ENCODE measurements at places on chromosomes 3 and 15.

DNA sequence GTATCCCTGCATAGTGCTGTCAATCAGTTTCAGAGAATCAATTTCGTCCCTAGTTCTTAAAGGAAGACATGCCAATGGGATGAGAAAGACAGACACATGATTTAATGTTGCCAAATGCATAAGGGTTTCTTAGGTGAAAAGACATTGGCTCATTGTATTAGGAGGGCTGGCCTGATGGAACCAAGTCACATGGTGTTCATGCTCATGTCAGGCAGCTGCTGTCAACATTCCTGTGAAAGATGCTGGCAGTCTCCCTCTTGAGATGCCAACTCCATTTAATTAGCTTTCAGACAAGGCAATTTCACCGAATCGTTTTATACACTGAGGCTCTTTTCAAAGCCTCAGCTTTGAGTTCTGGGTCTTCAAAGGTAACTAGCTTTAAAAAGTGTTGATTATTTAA, 16.1 kb upstream of the IL1RAP start:
- DNase-seq = no peak

DNA sequence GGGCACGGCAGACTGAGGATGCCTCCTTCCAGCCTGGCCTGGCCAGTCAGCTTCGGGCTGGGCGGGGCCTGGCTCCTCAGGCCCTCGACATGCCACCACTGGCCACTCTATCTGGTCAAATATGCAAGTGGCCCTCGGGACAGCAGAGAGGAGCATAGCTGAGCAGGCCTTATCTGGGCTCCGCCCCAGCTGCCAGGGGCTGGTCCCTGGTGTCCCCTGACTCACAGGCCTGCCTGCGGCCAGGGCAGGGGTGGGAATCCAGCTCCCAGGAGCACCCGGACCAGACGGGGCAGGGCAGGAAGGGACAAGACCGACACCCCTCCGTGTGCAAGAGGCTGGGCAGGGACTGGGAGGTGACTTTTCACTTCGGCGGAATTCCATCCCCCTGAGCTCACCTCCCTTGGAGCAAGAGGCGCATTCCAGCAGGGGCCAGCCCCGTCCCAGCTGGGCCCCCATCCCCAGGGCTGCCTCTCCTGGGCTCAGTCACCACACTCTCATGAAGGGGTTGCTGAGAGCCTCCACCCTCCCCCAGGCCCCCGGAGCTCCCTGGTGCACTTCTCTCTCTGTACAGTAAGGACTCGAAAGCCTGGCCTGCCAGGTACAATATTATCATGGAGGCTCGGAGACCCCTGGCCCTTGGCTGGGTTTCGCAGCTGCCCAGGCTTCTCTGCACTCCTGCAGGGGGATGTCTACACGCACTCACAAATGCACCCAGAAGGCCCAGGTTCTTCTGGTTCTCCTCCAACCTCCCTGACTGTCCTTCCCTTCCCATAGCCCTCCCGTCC, 29.5 kb downstream of the WNT7A start:
- DNase-seq = no peak

DNA sequence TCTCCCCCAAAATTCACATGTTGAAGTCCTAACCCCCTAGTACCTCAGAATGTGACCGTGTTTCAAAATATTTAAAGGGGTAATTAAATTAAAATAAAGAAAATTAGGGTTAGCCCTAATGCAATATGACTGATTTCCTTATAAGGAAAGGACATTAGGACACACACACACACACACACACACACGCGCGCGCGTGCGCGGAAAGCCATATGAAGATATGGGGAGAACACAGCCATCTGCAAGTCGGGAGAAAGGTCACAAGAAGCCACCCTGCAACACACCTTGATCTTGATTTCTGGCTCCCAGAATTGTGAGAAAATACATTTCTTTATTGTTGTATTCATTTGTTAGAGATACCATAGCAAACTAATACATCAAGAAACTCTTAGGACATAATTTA, 54.6 kb upstream of the STXBP5L start:
- DNase-seq = no peak

DNA sequence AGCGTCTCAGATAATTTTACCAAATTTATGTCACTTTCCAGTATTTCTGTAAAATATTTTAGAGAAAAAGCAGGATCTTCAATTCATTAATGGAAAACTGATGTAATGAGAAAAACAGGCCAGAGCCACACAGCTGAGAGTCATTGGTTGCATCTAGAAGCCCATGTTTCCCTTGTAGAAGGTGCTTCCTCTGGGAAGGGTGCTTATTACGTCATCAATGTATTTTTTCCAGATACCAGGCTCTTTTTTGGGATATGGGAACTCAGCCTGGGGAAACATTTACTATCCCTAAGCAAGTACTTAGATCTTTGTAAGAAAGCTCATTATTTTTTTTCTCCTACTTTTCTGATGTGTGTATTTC, 89.1 kb upstream of the PHLDB2 start:
- DNase-seq = no peak

DNA sequence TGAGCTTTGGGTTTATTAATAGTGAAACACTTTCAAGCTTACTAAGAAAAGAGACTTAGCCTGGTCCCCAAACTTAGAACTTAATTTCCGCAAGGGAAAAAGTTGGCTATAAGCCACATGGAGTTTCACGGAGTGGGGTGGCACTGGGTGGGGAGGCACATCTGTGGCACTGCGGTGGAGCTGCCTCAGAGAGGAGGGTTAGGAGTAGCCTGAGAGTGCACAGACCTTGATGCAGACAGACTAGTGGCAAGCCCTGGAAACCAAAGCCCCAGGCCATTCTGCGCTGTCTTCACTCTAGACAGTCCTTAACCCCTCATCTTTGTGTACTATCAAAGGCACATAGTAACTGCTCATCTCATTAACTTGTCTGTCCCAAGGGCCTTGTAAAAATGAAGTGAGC, 22.0 kb downstream of the CXCR6 start:
- DNase-seq = no peak

- no peak for DNase-seq
Observed at GRCh38 chr3:126339466-126339865, 17.7 kb downstream of the KLF15 start.

GRCh38 chr15:23422099-23422945, 24.7 kb downstream of the GOLGA6L2 start:
- DNase-seq = no peak

GRCh38 chr15:90401495-90401894, 13.5 kb downstream of the IQGAP1 start:
- DNase-seq = no peak

- peak; percentile 59 for DNase-seq
Observed at GRCh38 chr3:192851821-192852372, 65.8 kb downstream of the MB21D2 start.

- DNase-seq = peak; percentile 8
Observed at GRCh38 chr3:184716622-184717398, 4.9 kb upstream of the MAGEF1 start.

GRCh38 chr3:150414959-150415358, 6.9 kb downstream of the TSC22D2 start:
- DNase-seq = no peak

- DNase-seq = peak; percentile 65
Observed at GRCh38 chr3:177357352-177358090, 160.2 kb upstream of the TBL1XR1 start.

- DNase-seq = no peak
Observed at GRCh38 chr15:29270169-29270955, 740 bp upstream of the NSMCE3 start.

DNA sequence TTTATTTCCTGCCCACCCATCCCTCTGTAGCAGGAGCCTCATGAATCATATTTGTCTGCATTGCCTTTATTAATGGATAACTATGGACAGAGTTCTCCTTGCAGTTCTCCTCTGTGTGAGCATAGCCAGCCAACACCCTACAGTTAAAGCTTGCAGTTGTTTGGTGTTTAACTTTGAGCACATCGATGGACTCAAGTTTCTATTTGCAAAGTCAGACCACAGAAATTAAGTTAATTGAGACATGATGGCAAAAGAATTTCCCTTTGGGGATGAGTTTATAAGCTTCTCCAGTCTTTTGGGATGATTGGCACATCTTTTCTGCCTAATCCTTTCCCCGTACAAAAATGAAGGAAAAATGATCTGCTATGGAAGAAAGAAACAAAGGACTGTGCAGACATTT, 398.9 kb upstream of the THBS1 start:
- DNase-seq = no peak

DNA sequence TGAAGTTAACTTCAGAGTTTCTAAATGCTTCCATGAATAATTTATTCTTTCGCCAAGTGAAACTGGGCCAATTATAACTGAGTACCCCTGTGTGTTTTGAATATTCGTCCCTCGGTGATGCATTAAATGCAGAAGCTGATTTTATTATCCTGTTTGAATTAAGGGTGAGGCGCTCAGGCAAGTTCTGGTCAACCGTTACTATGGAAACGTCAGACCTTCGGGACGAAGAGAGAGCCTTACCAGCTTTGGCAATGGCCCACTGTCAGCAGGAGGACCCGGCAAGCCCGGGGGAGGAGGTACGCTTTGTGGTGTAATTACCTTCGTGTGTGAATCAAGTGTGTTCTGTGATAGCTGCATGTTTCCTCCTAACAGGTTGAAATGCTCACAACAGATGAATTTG, 239.8 kb downstream of the ITPR1 start:
- DNase-seq = no peak

- no peak for DNase-seq
Observed at GRCh38 chr3:54573858-54574257, 354.0 kb downstream of the LRTM1 start.
